ENCODE measurements at places on chromosomes 7 and 10.

DNA sequence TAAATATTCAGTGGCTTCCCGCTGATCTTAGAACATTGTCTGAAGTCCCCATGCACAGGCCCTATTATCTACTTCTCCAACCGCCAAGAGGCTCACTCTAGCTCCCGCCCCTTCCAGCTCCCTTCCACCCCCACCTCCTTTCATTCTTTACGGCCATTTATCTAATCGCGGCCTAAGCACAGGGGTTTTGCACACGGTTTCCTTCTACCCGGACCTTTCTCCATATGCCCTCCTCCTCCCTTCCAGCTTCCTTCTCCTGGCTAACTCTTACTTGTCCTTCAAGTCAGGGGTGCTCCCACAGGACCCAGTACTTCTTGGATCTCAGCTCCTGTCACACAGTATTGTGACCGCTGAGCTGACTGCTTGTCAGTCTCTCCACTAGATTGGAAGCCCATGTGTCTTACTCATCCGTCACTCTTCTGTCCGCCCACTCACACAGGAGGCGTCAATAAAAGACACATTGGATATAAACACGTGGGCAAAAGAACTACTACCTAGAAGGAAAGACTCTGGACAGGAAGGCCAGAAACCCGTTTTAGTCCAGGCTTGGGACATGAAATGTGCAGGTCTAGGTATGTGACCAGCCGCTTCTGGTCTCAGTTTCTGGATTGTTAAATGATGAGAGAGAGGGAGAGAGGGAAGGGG lies 20.2 kb upstream of the HPS1 start:
- no peak for DNase-seq

- no peak for DNase-seq
These were observed 53.6 kb downstream of the ATXN7L1 start for GRCh38 chr7:105822806-105823205.

GRCh38 chr7:155844019-155844453 lies 31.8 kb upstream of the SHH start:
- no peak for DNase-seq

DNA sequence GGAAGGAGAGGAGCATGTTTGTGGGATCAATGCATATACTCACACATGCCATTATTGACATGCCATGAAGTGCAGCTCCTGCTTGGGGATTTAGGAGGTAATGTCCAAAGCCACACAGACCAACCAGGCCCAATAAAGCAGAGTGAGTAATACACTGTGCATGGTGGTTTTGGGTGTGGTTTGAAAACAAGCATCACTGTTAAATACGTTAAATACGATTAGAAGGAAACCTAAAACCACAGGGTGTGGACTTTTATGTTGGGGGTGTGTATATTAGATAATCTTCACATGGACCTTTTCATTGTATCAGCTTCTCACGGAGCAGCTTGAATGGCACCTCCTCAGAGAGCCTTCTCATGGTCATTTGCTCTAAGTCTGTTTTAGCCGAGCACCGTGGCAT lies 10.4 kb upstream of the EIF3A start:
- DNase-seq, result no peak

DNA sequence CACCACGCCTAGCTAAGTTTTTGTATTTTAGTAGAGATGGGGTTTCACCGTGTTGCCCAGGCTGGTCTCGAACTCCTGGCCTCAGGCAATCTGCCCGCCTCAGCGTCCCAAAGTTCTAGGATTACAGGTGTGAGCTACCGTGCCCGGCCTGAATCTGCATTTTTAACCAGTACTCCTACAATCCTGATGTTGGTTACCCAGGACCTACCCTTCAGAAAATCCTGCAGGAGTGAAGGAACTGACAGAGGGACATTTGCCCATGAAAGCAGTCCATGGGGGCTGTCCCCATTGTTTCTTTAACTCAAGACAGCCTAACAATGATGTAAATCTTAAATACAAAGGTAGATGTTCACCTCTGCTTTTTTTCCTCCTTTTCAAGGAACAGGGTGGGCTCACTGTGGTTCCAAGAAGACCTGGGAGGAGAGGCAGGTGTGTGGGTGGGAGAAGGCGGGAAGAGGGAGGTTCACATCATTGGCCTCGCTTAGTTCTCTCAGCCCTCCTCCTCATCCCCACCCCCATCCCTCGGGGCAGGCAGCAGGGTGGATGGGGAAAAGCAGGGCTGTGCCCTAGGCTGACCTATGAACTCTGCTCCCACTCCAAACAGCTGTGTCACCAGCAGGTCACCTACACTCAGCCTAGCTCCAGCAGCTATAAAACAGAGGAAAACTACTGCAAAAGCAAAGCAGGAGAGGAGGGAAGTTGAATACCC lies 13.5 kb downstream of the LRRC20 start:
- DNase-seq, result no peak

- DNase-seq, result no peak
These were observed 121.4 kb upstream of the RET start for GRCh38 chr10:42955493-42955889.

- DNase-seq, result no peak
These were observed 16.2 kb upstream of the SLC26A4 start for GRCh38 chr7:107644309-107644974.

- DNase-seq, result no peak
These were observed 619.8 kb upstream of the GALNT17 start for GRCh38 chr7:70512144-70512543.

GRCh38 chr7:10471280-10472058 lies 502.2 kb upstream of the PHF14 start:
- DNase-seq, result no peak

DNA sequence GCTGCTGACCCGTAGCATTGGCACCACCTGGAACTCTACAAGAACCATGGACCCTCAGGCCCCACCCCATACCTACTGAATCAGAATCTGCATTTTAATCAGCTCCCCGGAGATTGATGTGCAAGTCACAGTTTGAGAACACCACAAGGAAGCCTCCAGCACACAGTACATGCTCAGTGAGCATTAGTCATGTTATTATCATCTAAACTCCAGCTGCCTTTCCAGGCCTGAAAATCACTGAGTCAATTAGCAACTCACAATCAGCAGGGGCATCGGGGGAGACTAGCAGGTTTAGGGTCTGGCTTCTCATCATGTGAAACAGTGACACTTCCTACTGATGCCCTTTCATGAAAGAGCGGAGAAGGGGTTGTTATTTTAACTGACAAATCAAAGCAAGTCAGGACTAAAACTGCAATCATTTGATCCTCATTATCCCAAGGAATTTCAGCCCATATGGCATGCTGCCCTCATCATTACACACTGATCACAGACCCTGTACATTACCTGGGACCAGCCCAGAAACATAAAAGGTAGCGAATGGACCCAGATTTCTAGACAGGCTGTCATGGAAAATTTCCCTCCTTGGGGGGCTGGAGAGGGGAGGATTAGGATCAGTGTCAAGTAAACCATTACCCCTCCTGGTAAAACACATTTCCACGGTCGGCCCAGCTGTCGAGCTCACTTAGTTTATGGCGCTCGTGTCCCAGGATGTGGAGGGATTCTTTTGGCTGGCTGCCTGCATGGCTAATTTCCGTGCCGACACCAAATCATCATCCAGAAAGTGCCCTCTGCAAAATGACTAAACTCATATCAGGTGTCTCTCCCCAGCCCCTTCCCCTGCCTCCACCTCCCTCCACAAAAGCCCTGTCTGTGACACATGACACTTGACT lies 122.8 kb downstream of the PRLHR start:
- DNase-seq, result no peak

DNA sequence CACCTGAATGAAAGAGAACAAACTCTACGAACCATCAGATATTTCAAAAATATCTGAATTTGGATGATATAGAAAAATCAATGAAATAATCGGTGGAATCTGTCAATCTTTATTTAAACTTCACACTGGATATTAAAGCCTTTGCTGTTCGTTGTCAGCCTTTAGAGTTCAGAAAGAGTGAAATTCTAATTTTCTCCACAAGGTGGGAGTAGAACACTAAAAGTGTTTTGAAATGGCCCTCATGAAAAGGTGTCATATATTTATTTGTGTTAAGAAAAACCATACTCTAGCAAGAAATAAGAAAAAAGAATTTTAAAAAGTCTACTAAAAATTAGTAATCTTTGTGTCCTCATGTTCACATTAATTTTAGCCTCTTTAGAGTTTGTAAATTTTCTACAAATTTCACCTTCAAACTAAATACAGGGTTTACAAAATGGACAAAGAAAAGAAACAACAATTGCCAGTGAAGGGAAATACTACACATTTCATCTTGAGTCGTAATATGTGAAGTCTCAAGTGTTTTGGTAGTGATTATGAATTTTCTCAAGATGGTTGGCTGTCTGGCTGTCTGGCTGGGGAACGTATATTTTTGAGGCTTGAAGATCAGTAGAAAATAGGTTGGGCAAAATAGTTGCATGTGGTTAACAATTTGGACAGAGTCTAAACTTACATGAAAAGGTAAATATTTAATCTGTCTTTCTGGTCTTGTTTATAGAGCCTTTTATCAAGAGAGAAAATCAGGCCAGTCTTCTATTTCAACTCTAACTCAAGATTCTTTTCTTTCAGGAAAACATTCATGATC lies 43.7 kb downstream of the DNAJB9 start:
- DNase-seq, result peak; percentile 22

GRCh38 chr10:100208276-100208675 lies 21.1 kb downstream of the CHUK start:
- DNase-seq, result no peak

- DNase-seq, result no peak
These were observed 17.2 kb upstream of the MYH16 start for GRCh38 chr7:99255463-99255862.

GRCh38 chr10:58970160-58970915 lies 206.1 kb upstream of the PHYHIPL start:
- no peak for DNase-seq

GRCh38 chr7:34361663-34362250 lies 296.3 kb upstream of the NPSR1 start:
- DNase-seq, result no peak

GRCh38 chr7:48108959-48109847 lies 20.1 kb downstream of the UPP1 start:
- DNase-seq, result no peak

DNA sequence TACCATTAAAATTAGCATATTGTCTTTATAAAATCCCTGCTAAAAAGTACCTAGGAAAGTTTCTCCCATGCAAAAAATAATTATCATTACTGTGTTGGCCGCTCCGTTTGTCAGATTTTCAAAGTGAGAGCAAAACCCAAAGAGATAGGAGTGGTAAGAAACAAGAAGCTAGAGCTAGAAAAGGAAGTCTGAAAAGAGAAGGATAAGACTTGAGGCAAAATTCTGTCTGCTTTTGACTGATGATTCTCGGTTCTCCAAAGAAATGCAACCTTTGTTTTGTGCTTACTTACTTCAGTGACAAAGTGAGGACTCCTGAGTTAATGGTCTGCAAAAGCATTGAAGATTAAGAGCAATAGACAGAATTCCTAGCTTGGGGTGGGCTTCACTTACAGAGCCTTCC lies 33.3 kb upstream of the CAPZA2 start:
- no peak for DNase-seq

DNA sequence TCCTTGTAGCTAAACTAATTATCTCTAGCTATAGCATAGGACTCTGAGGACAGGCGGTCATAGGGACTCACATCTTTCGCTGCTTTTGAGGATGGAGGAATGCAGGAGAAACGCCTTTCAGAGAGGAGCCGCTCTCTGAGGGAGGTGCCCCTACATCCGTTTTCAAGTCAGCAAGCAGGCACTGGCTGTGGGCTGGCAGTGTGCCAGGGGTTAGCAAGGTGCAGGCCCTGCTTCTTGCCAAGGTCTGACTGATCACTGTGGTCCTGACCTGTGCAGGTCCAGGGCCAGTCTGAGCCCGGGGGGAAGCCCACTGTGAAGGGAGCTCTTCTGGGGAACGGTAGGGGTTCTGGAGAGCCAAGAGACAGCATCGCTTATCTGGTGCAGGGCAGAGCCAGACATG lies 89.4 kb downstream of the SH3PXD2A start:
- no peak for DNase-seq

GRCh38 chr10:8404721-8405120 lies 350.2 kb downstream of the GATA3 start:
- no peak for DNase-seq
